Stimulated activated CD4-positive, alpha-beta T cell treated with anti-CD3 and anti-CD28 coated beads, Interleukin-15, amount 100 ng/mL, for 1 hour (primary cell): ENCODE measurements at places on chromosomes 3 and 15.

GRCh38 chr3:47782446-47783308, 984 bp upstream of the SMARCC1 start:
- DNase-seq = no peak

DNA sequence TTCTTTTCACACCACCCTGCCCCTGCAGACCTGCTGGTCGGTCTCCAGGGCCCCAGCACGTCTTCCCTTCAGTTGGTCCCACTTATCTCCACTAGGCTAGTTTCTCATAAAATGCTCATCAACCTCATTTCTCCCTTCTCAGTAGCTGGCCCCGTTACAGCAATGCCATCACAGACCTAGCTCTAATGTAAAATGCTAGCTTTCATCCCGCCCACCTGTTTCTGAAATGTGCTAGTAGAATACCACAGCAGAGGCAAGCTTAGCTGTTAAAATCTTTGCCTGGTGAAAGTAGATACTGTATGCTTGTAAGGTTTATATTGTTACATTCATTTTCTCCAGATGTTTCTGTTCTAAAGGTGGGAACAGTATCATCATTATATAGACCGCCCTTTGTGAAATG, 13.1 kb downstream of the MKRN2OS start:
- DNase-seq = no peak

DNA sequence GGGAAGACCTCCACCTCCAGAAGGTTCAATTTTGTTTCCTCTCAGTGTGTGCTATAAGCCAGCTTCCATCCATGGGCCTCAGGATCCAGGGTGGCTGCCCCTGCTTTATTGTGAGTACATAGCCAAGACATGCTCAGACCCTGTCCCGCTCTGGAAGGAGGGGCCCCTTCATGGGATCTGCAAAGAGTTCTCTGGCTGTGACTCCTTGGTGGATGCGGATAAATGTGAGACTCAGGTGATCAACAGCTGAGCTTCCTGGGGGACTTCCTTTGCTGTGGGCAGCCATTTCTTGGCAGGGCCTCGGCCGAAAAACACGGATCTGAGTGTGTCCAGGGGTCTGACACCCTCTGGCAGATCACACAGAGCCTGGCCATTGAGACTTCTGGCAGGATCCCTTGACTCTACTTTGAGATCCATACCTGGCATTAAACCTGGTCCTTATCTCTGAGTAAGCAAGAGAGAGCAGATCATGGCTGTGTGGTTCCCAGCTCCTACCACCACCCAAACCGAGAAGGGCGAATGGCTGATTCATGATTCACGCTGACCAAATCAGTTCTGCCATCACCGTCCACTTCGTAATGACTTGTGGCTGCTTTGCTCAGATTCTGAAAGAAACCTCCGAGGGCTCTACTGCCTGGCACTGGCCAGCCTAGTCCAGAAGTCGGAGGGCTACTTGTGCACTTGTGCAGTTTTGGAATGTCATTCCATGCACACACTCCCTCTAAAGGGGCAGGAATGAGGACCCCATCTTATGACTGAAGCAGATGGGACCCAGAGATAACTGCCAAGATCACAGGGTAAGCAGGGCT, 68.1 kb downstream of the SENP2 start:
- no peak for DNase-seq

- DNase-seq = no peak
Measured at GRCh38 chr3:4407941-4408340, 59.1 kb downstream of the SUMF1 start.

GRCh38 chr15:63255489-63255990, 21.9 kb upstream of the APH1B start:
- no peak for DNase-seq

DNA sequence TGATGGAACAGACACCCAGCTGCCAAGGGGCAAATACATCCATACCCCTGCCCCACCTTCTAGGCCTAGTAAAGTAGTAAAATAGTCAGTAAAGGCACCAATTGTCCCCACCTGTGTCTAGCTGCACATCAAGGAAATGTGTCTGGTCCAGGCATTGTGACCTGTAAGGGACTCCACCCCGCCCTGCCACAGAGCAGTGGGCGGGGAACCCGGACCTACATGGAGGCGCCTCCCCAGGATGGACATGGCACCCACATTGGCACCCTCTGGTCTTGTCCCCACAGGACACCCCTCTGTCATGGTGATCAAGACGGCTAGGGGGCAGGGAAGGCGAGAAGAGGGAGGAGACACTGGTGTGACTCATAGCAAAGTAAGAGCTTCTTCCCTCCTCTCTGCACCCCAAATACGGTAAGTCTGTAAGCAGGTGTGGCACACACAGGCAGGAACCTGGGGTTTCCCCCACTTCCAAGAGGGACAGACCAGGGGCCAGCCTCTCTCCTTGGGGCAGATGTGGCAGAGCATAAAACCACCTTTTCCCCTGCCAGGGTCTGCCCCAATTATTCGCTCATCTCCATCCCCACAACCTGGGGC, 13.5 kb upstream of the LINGO1 start:
- DNase-seq = no peak

DNA sequence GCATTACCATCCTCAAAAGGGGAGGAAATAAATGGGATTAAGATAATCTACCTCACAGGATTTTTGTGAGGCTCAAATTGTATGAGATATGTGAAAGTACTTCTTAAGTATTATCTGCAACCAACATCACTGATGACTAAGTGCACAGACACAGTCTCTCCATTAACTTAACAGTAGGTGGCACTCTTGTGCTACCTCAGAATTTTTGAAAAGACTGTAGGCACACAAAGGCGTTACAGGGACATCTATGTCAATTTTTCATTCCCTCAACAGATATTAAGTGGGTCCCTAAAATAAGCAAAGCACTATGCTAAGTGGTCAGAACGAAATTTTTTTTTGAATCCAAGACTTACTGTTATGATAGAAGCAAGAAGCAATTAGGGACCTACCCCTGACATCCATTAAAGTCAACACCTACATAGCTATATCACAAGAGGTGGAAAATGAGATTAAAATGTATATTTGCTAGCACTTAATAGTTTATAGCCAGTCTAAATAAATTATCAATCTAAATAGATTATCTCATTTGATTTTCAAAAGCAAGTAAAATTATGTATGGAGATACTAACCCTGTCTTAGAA, 52.9 kb downstream of the RYK start:
- no peak for DNase-seq

- no peak for DNase-seq
Measured at GRCh38 chr3:153069598-153070510, 92.2 kb upstream of the RAP2B start.

DNA sequence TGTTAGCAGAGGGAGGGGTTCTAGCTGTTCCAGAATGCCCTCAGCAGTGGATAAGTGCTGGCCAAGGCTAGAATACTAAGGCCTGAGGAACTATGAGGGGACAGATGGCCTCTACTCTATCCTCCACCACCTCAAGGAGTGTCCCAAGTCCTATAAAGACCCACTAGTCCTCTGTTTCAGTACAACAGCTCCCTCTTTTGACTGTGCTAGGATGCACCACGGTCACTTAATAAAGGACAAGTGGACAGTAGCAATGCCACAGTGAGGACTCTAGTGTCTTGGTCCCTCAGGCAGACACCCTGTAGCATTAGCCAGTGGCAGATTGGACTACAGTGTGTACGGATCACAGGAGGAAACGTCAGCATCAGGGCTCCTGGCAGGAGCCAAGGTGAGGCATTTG, 171.8 kb upstream of the PROK2 start:
- DNase-seq = no peak

GRCh38 chr3:33355611-33356010, 78.4 kb downstream of the FBXL2 start:
- DNase-seq = no peak

GRCh38 chr3:153252963-153253362, 90.9 kb downstream of the RAP2B start:
- no peak for DNase-seq

- no peak for DNase-seq
Measured at GRCh38 chr3:84442533-84442932, 516.3 kb upstream of the CADM2 start.

DNA sequence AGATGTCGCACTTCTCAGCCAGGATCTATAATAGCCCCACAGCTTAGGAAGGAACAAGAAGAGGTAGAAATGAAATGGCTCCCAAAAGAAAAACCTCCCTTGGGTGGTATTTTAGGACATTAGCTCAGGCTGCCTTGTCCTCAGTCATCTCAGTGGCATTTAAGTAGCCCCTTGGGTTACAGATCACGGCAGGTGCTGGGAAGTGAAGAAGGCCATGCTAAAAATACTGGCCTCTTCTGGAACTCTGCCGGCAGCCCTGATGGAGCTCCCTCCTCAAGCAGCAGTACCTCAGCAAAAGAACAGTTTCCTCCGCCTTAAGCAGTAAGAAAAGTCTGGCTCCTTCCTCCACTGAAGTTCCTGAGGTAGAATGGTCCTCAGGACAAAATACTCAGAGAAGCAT, 7.3 kb upstream of the TPM1 start:
- no peak for DNase-seq

DNA sequence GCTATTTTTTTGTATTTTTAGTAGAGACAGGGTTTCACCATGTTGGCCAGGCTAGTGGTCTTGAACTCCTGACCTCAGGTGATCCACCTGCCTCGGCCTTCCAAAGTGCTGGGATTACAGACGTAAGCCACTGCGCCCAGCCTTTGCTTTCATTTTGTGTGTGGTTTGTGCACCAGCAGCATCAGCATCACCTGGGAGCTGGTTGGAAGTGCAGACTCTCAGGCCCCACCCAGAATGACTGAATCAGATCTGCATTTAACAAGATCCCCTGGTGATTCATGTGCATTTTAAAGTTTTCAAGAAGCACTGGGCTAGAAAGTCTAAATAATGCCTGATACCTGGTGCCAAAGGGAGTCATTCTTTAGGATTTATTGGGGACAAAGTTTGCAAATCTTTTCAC, 73.4 kb upstream of the BNIP2 start:
- no peak for DNase-seq

GRCh38 chr15:55168350-55168974, 28.3 kb downstream of the RSL24D1 start:
- DNase-seq = peak; percentile 32

GRCh38 chr3:51386159-51386851, 1.2 kb downstream of the MANF start:
- no peak for DNase-seq

DNA sequence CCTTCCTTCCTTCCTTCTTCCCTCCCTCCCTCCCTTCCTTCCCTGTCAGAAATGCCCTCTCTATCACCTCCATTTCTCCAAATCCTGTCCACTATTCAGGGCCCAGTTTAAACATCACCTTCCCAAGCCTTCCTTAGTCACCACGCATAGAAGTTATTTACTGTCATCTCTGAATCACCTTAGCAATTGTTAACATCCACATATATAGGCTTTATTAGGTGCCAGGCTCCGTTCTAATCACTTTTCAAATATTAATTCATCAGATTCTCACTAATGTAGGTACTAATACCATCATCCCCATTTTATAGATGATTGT, 1.1 kb upstream of the MAGEF1 start:
- no peak for DNase-seq

- no peak for DNase-seq
Measured at GRCh38 chr3:158121295-158121694, 11.4 kb downstream of the RSRC1 start.

GRCh38 chr15:62124176-62124972, 40.7 kb downstream of the C2CD4B start:
- no peak for DNase-seq

- no peak for DNase-seq
Measured at GRCh38 chr3:11610044-11610671, 33.6 kb downstream of the VGLL4 start.
